Neural cell (in vitro differentiated cells): ENCODE measurements at places on chromosomes 6 and 20. TPM values are rescaled to one million over a fixed set of nuclear protein-coding genes. Genes with fewer than 3 reads are reported as not detected.

ZNF391 gene
- polyA plus RNA-seq = 2.5 and 2.9 TPM in 2 replicates

TSPO2 gene
- polyA plus RNA-seq = not detected in 2 replicates

GCNT2 gene
- polyA plus RNA-seq = 9.4 and 16.3 TPM in 2 replicates

TREM2 gene
- not detected in 2 replicates for polyA plus RNA-seq

LY6G6C gene
- 0.78 and 0.88 TPM in 2 replicates for polyA plus RNA-seq

LRRC73 gene
- 4.7 and 6.9 TPM in 2 replicates for polyA plus RNA-seq

BPIFB2 gene
- polyA plus RNA-seq = not detected in 2 replicates

PLEKHG1 gene
- polyA plus RNA-seq = 2.2 and 2.6 TPM in 2 replicates

TRIM15 gene
- not detected in 2 replicates for polyA plus RNA-seq

NEURL2 gene
- polyA plus RNA-seq = 5.0 and 6.3 TPM in 2 replicates

PSORS1C2 gene
- polyA plus RNA-seq = not detected in 2 replicates

CGA gene
- not detected in 2 replicates for polyA plus RNA-seq

MAP7 gene
- 3.6 and 5.1 TPM in 2 replicates for polyA plus RNA-seq

CRISP3 gene
- not detected in 2 replicates for polyA plus RNA-seq

DEFB132 gene
- not detected in 2 replicates for polyA plus RNA-seq

ADGRB3 gene
- 62.4 and 66.5 TPM in 2 replicates for polyA plus RNA-seq

FAM83C gene
- not detected in 2 replicates for polyA plus RNA-seq

PHF10 gene
- polyA plus RNA-seq = 42.9 and 48.9 TPM in 2 replicates

CDK5RAP1 gene
- 47.2 and 52.5 TPM in 2 replicates for polyA plus RNA-seq

TFAP2A gene
- 0.78 TPM in 1 of 2 replicates, not detected in the other for polyA plus RNA-seq

LY6G6F gene
- not detected in 2 replicates for polyA plus RNA-seq

FAM209B gene
- polyA plus RNA-seq = 1.1 TPM in 1 of 2 replicates, not detected in the other

EHMT2 gene
- polyA plus RNA-seq = 102 and 121 TPM in 2 replicates

SEMG1 gene
- polyA plus RNA-seq = not detected in 2 replicates

PRND gene
- polyA plus RNA-seq = not detected in 2 replicates

KCNQ5 gene
- polyA plus RNA-seq = 0.10 and 0.30 TPM in 2 replicates

CCM2L gene
- 1.5 and 3.0 TPM in 2 replicates for polyA plus RNA-seq

HTR1E gene
- polyA plus RNA-seq = 0.22 and 0.25 TPM in 2 replicates

TEAD3 gene
- polyA plus RNA-seq = 0.10 and 0.42 TPM in 2 replicates

SOX18 gene
- polyA plus RNA-seq = 0.12 TPM in 1 of 2 replicates, not detected in the other

TINAG gene
- 1.1 TPM in 1 of 2 replicates, not detected in the other for polyA plus RNA-seq

ADA gene
- 0.52 and 0.56 TPM in 2 replicates for polyA plus RNA-seq

PPP1R16B gene
- polyA plus RNA-seq = 1.9 and 2.2 TPM in 2 replicates

NOTCH4 gene
- 5.5 and 5.7 TPM in 2 replicates for polyA plus RNA-seq

HLA-DMB gene
- polyA plus RNA-seq = 2.9 and 4.5 TPM in 2 replicates

PPP1R14C gene
- polyA plus RNA-seq = 9.9 and 14.0 TPM in 2 replicates

LPIN3 gene
- 0.44 TPM in 1 of 2 replicates, not detected in the other for polyA plus RNA-seq

KIAA1755 gene
- polyA plus RNA-seq = 1.3 TPM in 1 of 2 replicates, not detected in the other

LY6G6D gene
- not detected in 2 replicates for polyA plus RNA-seq
